ENCODE measurements at places on chromosomes 13 and 19. TPM values are rescaled to one million over a fixed set of nuclear protein-coding genes. Genes with fewer than 3 reads are reported as not detected.

The AKAP8L gene
- 67.4 TPM for total RNA-seq

The ZSCAN4 gene
- total RNA-seq: not detected

The KL gene
- total RNA-seq: under 0.01 TPM

The CALR gene
- total RNA-seq: 1,479 TPM

All from endothelial cell of coronary artery (primary cell).